Transverse colon (tissue), 4 donors: ENCODE measurements at places on chromosomes 2 and 18.

- DNase-seq = no peak
Measured at GRCh38 chr2:213241817-213242216, 42.4 kb upstream of the SPAG16 start.

- DNase-seq = peak; percentile 57
Measured at GRCh38 chr2:46521215-46521683, 41.9 kb downstream of the TMEM247 start.

GRCh38 chr2:229520691-229521096, 193.7 kb downstream of the DNER start:
- peak; percentile 7 for DNase-seq

DNA sequence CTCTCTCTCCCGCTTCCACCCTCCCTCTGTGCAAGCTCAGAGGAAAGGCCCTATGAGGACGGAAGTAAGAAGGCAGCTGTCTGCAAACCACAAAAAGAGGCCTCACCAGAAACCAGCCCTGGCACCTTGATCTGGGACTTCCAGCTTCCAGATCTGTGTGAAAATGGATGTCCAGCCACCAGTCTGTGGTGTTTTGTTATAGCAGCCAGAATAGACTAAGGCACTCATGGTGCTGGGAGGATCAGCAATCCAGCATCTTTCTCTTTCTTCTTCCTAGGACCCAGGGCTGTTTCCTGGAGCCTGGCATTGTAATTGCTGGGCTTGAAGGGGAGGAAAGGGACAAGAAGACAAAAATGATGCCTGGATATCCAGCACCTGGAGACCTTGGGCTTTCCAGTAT, 122.5 kb downstream of the SOCS6 start:
- DNase-seq = no peak

DNA sequence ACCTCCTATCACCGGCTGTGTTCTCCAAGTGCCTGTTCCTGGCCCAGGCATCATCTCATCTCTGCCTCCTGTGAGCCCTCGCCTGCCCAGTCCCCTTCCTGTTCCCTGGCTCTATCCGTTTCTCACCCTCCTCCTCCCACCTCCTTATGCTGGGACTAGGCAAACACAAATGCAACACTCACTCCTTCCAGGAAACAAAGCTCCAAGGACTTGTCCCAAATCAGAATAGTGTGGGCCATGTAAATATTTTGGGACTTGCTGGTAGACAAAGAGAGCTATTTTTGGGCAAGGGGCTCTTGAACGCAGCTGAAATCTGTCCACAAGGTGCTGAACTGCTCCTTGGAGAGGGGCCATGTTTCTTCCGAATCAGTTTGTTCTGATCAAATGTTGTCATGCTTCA, 25.3 kb downstream of the MBP start:
- no peak for DNase-seq

DNA sequence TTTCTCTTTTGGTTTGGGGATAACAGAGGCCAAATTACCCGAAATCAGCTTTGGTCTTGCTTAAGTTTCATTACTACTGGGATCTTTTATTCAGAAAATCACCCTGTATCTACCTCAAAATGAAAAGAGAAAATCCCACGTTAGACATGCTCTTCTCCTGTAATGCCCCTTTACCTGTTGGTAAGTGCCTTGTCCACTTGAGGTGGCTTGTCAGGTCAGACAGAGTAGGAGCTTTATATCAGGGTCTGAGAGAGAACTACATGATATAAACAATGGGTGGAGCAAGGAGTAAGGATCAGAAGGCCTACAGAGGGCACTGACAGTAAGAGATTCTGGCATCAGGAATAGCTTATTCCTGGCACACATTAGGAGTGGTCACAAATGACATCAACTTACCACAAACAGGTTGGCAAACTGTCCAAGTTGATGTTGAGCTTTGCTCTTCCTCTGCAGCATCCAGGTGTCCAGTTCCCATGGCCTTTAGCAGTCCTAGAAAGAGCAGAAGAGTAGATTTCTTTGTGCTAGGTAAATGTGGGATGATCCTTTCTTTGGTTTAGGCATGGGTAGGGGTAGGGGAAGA, at the start of gene REG1B:
REG1B (minus strand) TSS at position 209 of the 580 bp plus-strand sequence. CDS start 381 bp downstream, outside the sequence.
- DNase-seq = no peak

DNA sequence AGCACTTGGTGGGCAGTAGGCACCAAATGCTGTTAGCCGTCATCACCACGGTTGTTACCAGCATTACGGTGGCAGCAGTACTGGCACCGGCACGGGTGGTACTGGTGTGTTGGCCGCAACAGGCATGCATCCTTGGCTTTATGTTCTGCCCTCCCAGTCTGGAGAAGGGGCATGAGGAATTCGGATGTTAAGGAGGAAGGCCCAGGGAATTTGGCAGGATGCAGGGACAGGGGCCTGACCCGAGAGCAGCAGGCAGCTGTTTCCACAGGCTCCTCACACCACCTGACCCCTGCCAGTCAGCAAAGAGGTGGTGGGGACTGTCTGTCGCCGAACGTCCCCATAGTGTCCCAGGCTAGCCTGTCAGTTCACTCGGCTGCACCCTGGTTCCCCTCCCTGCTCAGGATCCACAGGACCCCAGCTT, 79.0 kb downstream of the EDAR start:
- no peak for DNase-seq

DNA sequence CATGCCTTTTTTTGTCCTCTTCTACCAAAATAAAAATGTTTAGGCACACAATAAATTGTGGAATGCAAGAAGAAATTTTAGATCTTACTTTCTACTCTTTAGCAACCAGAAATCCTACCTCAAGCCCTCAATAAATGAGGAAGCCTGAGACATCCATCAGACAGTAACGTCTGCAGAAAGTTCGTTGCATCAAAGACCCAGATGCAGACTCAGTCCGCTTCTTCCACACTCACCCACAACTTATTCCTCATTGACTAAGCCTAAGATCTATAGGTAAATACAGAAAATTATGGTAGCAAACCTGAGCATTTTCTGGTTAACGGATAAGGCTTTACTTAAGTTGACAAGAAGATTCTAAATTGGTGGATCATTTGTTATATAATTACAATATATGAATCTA, 579.4 kb upstream of the ID2 start:
- DNase-seq = no peak

DNA sequence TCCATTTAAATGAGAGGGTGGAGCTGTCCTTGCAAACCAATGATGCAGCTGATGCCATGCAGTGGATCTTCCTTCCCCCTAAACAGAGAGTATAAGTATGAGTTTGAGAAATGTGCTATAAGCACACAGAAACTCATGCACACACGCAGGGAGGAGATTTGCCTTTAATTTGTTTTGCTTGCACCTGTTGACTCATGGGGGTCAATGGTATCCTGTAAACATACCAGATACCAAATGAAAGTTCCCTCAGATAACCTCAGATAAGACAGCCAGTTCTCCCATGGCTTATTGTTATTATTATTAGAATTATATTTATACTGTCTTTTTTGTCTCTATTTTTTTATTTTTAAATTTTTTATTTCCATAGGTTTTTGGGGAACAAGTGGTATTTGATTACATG, 29.5 kb upstream of the GPR39 start:
- DNase-seq = no peak

DNA sequence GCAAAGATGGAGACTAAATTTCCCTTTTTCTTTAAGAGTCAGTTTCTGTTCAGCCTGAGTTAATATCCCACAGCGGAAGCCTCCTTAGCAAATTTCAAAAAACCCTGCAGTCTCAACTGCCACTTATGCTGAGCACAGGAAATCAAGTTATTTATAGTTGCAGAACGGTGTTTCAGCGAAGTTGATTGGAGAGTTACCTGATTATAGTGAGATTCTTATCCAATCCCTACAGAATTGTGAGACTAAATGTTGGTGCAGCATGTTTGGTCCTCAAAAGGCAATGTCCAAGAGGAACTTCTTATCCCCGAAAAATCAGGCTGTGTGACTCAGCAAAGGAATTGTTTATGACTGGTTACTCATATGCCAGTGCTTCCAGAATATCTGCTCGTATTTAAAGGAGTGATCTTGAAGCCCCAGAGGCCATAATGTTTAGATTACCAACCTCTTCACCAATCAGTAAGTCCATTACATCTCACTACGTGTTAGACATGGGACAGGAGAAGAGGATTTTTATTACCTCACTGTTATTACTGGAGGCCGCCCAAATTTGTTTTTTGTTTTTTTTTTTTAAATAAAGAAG, 67.9 kb downstream of the LRRFIP1 start:
- DNase-seq = no peak

DNA sequence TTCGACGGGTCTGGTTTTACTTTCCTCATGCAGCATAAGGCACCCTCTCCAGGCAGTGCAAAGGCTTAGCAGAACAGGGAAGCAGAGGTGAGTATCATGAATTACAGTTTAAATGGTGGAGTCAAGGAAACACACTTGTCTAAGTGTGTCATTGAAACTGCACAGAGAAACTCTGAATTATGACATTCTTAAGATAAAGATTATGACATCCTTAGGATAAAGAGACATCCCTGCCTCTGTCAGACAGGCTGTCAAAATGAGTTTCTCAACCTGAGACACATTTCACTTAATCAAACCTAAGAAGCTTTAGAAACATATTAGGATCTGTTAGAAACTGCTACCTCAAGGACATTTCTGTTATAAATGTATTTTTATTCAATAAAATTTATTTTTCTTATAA, 113.2 kb downstream of the DHRS9 start:
- DNase-seq = no peak
